ENCODE measurements at places on chromosomes 7 and 10.

GRCh38 chr7:47484923-47485639 lies 96.8 kb downstream of the TNS3 start:
- no peak for DNase-seq

DNA sequence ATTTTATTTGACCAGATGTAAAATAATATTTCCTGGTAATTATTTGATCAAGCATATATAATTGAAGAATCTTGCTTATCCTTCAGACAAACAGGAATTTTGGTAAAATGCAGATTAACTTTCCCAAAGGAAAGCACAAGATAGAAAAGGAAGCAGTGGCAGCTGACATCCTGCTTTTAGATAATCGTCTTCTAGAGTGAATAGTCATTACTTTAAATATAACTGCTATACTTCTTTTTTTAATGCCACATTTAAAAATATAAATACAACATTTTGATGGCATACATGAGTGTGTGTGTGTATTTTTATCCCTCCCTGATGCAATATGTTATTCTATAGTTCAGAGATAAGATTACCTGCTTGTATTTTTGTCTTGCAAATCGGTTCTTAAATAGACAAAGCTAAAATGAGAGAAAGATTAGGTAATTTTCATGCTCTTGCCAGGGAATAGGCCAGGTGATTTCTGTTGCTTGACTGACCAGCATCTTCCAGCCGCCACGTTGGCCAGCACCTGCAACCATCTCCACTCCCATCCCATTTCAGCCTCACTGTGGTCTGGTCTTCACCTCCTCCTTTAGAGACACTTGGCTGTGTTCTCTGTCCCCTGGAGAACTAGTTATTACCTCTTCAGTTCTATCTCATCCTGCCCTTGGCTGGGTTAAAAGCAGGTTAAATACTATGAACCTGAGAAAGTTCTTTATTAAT lies 58.1 kb downstream of the MDFIC start:
- DNase-seq = no peak

- DNase-seq = no peak
Measured at GRCh38 chr10:17918187-17918903, 33.4 kb upstream of the SLC39A12 start.

GRCh38 chr10:26950934-26951333 lies 90.2 kb upstream of the ABI1 start:
- DNase-seq = no peak

- peak; percentile 24 for DNase-seq
Measured at GRCh38 chr10:105691811-105692210, 1050.7 kb downstream of the SORCS3 start.

GRCh38 chr7:119010635-119011034 lies 786.1 kb downstream of the ANKRD7 start:
- no peak for DNase-seq
